Activated T-helper 9 cell treated with anti-CD3 and anti-CD28 coated beads, Interleukin-2, amount 50 U/mL, for 16 hours (primary cell): ENCODE measurements at places on chromosomes 4 and X.

- DNase-seq, result no peak
Measured at GRCh38 chr4:126800575-126801141, 832.1 kb upstream of the INTU start.

GRCh38 chrX:47578692-47579091 lies 3.5 kb upstream of the TIMP1 start:
- no peak for DNase-seq

GRCh38 chr4:76233529-76233928 lies 18.0 kb upstream of the FAM47E start:
- no peak for DNase-seq

GRCh38 chrX:102599951-102600579 lies 750 bp downstream of the ARMCX5 start:
- DNase-seq, result no peak

- DNase-seq, result no peak
Measured at GRCh38 chr4:11814758-11815157, 386.1 kb upstream of the HS3ST1 start.

- DNase-seq, result no peak
Measured at GRCh38 chr4:78673337-78673736, 102.8 kb upstream of the BMP2K start.

- DNase-seq, result no peak
Measured at GRCh38 chr4:3305610-3306371, 13.0 kb downstream of the RGS12 start.

- DNase-seq, result no peak
Measured at GRCh38 chr4:26570596-26570995, 13.3 kb upstream of the TBC1D19 start.

DNA sequence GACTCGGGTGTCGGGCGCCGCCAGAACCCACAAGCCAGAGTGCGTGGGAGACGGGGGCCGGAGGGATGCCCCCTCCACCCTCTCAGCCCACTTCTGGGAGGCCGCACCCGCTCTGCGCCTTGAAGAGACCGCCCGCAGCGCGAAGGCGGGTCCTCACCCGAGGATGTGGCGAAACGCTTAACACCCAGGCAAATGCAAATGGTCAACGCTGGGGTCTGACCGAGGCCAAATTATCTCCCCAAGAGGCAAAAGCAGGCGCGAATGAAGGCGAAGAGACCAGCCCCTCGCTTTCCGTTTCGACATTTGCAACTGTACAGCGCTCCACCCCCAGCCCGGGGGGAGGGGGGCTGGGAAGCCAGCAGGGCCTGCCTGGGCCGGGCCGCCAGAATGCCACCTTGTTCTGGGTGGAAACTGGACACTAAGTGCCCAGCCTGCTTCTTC lies 137.7 kb upstream of the ZIC3 start:
- DNase-seq, result no peak

DNA sequence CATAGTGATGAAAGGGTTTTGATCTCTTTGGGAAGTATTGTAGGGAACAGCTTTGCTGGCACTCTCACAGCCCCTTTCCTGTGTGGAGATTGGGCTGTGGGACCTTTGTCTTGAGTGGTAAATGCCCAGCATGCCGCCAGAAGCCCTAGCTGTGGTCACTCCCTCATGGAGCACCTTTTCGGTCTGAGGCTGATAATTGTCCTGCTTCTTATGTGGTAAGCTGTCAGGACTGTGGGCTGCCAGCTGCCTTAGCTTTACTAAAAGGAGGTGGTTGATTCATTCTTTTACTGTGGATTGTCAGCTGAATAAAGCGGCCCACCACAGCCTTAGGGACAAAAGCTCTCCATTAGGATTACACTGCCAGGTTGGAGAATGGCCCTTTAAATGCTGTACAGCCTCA lies 7.1 kb downstream of the PASD1 start:
- DNase-seq, result no peak

DNA sequence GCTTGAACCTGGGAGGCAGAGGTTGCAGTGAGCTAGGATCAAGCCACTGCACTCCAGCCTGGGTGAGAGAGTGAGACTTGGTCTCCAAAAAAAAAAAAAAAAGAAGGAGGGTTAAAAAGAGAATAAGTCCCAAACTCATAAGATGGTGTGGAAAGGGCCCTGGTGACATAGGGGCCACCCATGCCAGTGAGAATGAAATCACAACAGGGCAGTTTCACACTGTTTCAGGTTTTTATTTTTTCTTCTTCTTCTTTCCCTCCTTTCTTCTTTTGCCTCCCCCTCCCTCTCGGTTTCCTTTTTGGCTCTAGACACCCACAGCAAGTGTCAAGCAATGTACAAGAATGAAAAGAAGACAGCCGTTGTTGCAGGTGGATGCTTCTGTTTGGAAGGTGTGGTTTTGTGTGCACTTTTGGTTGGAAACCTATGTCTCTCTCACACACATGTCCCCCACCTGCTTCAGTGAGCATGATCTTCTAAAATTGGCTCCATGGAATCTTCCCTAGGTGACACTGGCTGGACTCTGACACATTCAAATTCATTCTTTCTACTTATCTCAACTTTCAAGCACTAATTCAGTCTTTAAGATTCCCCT lies 14.4 kb upstream of the TLR8 start:
- DNase-seq, result no peak

DNA sequence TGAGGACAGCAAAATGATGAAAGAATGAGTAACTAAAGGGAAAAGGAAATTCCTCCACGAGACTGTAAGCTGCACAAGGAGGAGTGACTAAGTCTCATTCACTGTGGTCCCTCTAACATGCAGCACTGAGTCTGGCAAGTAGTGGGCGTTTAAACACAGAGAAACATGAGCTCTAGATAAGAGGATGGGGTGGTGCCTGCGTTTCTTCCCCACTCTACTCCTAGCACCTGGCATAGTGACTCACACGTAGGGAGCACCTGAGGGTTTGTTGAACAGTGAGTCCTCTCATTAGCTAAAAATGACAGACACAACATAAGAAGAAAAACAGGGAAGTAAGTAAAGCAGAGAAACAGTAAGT lies 105.8 kb upstream of the CBR4 start:
- no peak for DNase-seq

DNA sequence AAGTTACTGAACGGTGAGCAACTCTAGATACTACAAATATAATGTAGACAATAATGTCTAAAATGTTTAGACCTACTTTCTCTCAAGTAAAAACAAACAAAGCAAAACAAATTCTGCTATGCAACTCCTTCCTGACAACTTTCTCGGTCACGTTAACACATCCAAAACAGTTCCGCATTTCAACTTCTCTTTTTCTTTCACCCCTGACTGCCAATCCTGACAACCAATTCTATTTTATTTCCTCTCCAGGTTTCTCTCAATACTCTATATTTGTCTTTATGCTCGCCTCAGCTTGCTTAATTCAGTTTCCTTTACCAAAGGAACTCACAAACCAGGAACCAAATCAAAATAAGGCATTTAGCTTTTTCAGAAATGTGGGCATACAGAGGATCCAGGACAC lies 513.0 kb downstream of the FSTL5 start:
- no peak for DNase-seq

DNA sequence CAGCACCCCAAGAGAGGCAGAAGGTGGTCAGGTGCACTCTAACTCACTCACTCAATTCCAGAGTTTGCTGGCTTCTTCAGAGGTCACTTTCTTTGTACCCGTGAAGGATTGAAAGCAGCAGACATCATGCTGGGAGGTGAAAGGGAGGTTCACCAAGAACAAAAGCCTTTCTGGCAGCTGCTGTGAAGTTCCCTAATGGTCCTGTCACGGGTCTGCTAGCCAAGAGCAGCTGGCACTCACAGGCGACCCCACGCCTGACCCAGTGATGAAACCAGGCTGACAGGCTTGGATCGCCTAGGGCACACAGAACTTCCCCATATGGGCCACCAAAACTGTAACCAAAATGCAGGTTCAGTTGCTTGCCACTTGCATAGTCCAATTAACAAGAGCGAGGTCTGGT lies 11.8 kb downstream of the NUDT11 start:
- DNase-seq, result no peak

DNA sequence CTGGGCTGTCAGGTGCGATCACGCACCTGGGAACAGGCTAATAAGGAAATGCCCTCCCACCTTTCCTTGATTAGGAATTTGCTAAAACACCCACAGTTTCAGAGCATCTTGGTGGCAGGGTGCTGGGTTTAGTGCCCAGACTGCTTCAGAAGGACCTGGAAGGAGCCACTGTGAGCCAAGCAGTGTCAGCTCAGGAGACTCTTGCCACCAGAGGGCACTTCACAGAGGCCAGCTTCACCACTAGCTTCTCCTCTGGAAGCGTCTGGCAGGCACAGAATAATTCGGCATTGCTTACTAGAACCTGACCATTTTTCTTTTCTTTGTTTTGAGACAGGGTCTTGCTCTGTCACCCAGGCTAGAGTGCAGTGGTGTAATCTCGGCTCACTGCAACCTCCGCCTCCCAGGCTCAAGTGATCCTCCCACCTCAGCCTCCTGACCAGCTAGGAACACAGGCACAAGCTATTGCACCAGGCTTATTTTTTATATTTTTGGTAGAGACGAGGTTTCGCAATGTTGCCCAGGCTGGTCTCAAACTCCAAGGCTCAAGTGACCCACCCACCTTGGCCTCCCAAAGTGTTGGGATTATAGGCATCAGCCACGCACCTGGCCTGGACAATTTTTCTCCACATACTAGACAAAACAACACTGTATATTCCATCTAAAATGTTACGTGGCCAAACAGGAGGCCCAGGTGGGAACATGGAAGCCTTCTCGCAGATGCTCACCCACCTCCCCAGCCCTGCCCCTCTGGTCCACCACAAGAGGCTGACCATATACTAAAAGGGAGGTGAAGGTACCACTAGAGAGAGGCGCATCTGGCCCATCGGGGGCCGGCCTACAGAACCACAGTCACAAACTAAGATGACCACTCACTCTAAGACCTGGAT lies 14.1 kb downstream of the NOP14 start:
- no peak for DNase-seq

DNA sequence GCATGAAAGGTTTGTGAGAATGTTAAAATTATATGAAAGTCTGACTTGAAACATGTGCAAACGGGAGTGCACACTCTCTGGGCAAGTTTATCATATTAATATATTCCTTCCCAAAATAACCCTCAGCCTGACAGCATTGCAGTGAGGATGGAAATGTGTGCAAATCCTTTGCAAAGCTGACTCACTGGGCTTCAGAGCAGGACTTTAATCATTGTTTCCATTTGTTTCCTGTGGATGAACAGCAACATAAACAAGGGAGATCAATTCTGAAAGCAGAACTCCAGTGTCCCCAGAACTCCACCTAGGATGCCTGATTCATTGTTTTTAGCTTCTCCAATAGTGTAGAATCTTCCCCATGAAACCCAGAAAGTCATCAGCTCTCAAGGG lies 32.9 kb downstream of the SLC2A9 start:
- DNase-seq, result no peak

DNA sequence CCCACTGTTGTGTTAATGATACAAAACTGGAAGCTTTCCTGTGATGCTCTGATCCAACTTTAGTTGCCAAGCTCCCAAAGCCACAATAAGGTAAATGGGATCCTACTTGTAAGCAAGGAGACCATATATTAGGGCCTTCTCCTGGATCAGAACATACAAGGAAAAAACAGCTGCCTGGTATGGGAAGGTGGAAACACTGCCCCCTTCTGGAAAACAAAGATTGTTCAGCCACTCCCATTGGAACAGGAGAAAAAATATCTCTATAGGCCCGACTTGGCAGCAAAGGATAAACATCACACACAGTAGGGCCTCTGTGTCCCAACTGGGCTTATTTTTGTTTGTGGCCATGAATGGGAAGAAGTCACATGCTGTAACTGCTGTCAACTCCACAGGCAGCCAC lies 166.5 kb downstream of the TBX22 start:
- no peak for DNase-seq

GRCh38 chr4:110621839-110622751 lies 782 bp downstream of the PITX2 start:
- no peak for DNase-seq

DNA sequence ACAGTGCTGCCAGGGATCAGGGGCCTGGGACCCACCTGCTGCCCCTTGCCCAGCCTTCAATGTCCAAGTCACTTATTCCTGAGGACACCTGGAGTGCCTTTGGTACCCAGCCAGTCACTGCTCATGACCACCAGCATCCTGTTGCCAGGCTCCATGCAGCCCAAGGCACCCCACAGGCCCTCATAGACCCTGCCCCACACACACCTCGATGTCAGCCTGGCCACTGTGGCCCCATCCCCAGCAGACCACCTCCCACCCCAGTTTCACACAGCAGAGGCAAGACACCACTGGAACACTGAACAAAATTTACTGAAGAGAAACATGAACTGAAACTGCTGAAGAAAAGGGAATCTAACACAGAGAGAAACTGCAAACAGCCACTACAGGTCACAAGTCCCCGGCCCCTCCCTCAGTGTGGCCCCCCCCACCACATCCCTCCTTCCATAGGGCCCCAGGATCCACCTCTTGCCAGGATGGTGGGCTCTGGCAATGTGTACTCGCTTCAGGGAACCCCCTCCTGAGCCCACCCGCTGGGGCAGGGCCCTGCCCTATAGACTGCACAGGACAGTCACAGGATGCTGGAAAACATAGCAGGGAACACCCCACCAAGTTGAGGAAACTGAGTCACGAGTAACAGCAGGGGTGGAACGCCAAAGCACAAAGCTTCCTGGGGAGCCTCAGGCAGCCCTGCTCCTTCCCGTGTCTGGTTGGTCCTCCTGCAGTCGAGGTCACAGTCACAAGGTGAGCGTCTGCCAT lies 5.2 kb downstream of the PNMA5 start:
- DNase-seq, result no peak

DNA sequence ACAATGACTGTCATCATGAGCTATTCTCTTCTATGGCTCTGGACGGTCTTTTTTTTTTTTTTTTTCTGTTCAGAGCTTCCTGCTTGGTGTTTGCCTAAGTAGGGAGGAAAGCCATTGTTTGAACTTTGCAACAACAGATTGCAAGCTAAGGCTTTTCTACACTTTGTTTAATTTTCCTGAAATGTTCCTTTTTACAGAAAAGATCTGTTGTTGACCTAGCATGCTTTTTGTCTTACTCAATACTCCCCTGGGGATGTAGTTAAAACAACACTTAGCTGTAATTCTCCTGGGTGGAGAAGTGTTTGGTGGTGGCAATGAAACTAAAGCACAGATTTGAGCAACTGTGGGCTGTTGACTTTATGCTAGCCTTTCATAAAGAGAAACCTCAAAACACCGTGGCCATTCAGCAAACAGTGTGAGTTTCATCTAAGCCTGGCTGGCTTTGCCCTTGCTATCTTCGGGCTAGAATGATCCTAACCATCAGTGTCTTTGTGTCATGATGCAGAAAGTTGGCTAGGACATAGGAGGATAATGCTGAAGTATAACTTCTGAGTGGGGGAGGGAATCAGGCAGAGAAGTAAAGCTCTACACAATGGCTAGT lies 110.5 kb downstream of the ANXA3 start:
- DNase-seq, result no peak

- no peak for DNase-seq
Measured at GRCh38 chr4:1033840-1034551, 22.6 kb downstream of the FGFRL1 start.

DNA sequence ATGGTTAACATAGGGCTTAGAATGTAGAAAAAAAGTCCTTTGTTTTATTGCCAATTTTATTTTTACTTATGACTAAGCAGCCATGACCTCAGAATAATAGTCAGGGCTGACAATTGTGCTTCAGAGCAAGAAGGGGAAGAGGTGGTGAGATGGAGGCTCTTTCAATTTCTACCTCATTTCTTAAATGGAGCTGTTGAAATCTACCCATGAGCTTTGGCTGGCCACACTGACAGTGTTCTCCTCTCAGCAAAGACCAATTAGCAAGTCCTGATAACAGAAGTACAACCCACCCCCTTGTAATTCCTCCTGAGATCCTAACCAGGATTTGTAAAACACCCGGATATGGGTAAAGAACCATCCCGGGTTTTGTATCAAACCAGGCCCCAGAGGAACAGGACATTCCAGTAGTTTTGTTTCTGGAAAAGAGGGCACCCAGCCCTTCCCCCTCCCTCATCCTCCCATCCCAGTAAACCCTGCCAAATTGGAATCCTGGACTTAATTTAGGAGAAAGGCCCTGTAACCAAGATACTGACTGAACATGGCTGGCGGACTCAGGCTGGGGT lies at the start of gene HEPH:
Gene HEPH, plus strand, starts transcription at position 399 of the 563 bp plus-strand sequence. CDS start 6,324 bp downstream, outside the sequence.
- DNase-seq, result no peak
